ENCODE measurements at places on chromosomes 2 and 18.

DNA sequence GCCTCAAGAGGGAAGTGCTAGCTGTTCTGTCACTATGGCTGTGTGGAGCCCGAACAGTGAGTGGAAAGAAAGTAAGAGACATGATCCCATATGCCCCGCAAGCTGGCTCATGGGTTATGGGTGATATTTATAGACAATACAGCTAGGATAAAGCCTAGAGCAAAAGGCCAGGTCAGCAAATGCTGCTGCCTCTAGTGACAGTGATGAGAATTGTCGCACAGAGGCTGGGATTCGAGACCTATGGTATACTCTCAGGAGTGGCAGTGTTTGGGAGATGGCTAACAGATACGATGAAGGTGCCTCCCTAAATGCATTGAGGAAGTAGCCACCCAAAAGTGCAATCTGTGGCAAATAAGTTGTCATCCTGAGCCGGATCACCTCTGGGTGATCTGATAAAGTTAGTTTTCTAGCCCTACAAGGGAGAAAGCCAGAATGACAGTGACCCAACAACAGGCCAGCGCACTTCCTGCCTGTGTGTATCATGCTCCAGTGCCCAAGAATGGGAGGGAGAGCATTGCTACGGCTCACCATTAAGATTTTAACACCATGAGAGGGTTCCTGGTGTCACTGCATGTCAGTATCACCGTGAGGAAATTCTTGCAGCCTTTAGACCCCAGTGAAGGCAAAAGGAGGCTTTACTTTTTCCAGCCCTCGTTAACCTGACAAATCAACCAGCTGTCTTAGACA lies 92.2 kb upstream of the TGFA start:
- DNase-seq, result peak; percentile 19

- peak; percentile 87 for DNase-seq
Observed at GRCh38 chr2:24816884-24817283, 23.7 kb downstream of the CENPO start.

GRCh38 chr18:33212363-33212762 lies 228.2 kb downstream of the CCDC178 start:
- DNase-seq, result no peak

GRCh38 chr2:98598781-98599428 lies 9.4 kb downstream of the COA5 start:
- DNase-seq, result peak; percentile 41

GRCh38 chr2:151556121-151556520 lies 146.4 kb downstream of the RIF1 start:
- DNase-seq, result no peak
